Right renal cortex interstitium (tissue), 3 donors: ENCODE measurements at places on chromosomes 3 and 15. TPM values are rescaled to one million over a fixed set of nuclear protein-coding genes. Genes with fewer than 3 reads are reported as not detected.

Gene HYAL3
- polyA plus RNA-seq: 2.9 TPM

Gene DNAH1
- polyA plus RNA-seq: 6.9 TPM

Gene TBC1D5
- polyA plus RNA-seq: 54.7 TPM

Gene GPR62
- polyA plus RNA-seq: 0.36 TPM

Gene SH3GL3
- 13.6 TPM for polyA plus RNA-seq

Gene NR1I2
- 0.54 TPM for polyA plus RNA-seq

Gene CCK
- 0.53 TPM for polyA plus RNA-seq

Gene TAGLN3
- polyA plus RNA-seq: 2.1 TPM

Gene PARP15
- 0.11 TPM for polyA plus RNA-seq

Gene AADACL2
- not detected for polyA plus RNA-seq

Gene IGSF11
- polyA plus RNA-seq: 4.0 TPM

Gene CCR8
- polyA plus RNA-seq: not detected

Gene ZDHHC23
- 10.1 TPM for polyA plus RNA-seq

Gene LIPH
- polyA plus RNA-seq: 1.5 TPM

Gene FOXL2NB
- not detected for polyA plus RNA-seq

Gene LRRK1
- 3.1 TPM for polyA plus RNA-seq

Gene VPS18
- 15.9 TPM for polyA plus RNA-seq

Gene GP9
- 0.92 TPM for polyA plus RNA-seq

Gene ZNF860
- polyA plus RNA-seq: 2.5 TPM

Gene EPHA6
- 1.0 TPM for polyA plus RNA-seq

Gene COL6A5
- polyA plus RNA-seq: 0.07 TPM

Gene SKOR1
- 0.16 TPM for polyA plus RNA-seq

Gene MKRN2OS
- 1.4 TPM for polyA plus RNA-seq

Gene FBXL2
- 29.2 TPM for polyA plus RNA-seq
